G401 (cell line): ENCODE measurements at places on chromosomes 7 and 10.

- no peak for DNase-seq
These were observed 51.8 kb downstream of the HIPK2 start for GRCh38 chr7:139725858-139726484.

GRCh38 chr10:48463318-48464003 lies 141.4 kb downstream of the ARHGAP22 start:
- peak; percentile 22 for DNase-seq

DNA sequence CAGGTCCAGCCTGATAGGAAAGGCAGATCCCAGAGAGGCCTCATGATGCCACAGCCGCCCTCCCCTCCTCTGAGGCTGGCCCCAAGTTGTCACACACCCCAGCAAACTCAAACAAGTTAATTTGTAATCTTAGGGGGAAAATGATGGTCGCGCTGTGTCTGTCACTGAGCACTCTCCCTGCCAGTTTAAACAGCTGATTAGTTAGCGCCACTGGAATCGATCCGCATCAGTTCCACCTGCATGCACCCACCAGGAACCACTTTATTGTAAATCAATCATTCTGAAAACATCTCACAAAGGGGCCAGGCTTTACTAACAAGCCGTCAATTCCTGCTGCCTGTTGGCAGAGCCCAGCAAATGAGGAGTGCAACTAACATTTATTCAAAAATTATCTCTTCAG lies 870.9 kb downstream of the KCNMA1 start:
- DNase-seq, result no peak

DNA sequence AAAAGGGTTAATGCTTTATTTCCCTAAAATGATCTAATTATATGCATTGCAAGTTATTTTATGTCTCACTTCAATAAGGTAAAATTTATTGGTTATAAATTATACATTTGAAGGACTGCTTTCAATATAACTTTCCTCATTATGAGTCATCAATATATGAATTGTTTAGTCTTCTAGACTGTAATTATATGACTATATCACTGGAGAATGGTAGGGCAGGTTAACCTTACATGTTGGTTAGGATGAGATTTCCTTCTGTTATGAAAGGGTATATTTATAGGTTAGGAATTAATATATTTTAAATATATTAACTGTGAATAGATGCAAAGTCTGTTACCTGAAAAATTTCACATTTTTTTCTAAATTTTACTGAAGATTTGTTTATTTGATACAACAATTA lies 406.4 kb upstream of the ETV1 start:
- DNase-seq, result no peak

DNA sequence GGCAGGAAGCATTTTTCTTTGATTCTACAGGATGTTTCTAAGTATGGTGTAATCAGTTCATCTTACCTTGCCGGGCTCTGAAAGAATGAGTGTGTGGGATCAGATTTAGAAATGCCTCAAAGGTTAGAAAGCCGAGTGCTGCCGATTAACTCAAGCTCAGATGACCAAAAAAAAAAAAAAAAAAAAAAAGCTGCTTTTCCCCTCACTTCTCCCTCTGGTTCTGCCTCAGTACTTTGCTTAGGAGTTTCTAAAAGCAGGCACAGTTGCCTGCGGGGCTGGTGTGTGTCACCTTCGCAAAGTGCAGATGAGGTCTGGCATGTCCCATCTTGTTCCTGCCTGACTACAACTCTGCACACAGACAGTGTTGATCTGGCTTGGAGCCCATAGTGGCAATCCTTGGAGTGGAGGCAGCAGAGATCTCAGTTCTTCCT lies 47.0 kb downstream of the KIAA1217 start:
- DNase-seq, result no peak

DNA sequence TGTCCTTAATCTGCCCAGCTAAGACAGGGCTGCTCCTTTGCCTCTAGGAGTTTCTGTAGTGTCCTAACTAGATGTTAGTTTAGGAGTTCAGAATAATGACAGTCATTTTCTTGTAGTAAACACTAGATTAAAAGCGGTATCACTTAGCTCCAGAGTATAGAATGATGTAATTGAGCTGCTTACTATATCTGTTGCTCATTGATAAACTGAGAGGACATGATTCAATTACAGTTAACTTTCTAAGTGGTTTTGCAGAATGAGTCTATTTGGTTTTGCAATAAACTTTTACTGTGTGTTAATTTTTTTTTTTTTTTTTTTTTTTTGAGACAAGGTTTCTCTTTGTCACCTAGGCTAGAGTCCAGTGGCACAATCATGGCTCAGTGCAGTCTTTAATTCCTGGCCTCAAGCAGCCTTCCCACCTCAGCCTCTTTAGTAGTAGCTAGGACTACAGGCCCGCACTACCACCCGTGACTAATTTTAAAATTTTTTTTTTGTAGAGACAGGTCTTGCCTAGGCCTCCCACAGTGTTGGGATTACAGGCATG lies 1.8 kb downstream of the STMP1 start:
- DNase-seq, result no peak
